ENCODE measurements at places on chromosomes 3 and 15. TPM values are rescaled to one million over a fixed set of nuclear protein-coding genes. Genes with fewer than 3 reads are reported as not detected.

SERINC4 gene
- not detected for total RNA-seq

SLC6A11 gene
- total RNA-seq = 0.13 TPM

GOLGA6L2 gene
- not detected for total RNA-seq

VEPH1 gene
- total RNA-seq = 51.9 TPM

A4GNT gene
- total RNA-seq = not detected

GOLGA8J gene
- total RNA-seq = 0.16 TPM

AADAC gene
- total RNA-seq = not detected

TRPC1 gene
- total RNA-seq = 10.4 TPM

GOLGA6D gene
- not detected for total RNA-seq

ARL6 gene
- 6.9 TPM for total RNA-seq

ANKRD28 gene
- total RNA-seq = 279 TPM

ENTPD3 gene
- total RNA-seq = not detected

CLSTN2 gene
- total RNA-seq = not detected

SLC25A36 gene
- total RNA-seq = 92.5 TPM

SKIC8 gene
- 343 TPM for total RNA-seq

CD96 gene
- 60.5 TPM for total RNA-seq

CATSPER2 gene
- 0.53 TPM for total RNA-seq

TTLL3 gene
- 4.2 TPM for total RNA-seq

SLC25A26 gene
- total RNA-seq = 32.7 TPM

SYNPR gene
- not detected for total RNA-seq

DIPK2A gene
- 15.2 TPM for total RNA-seq

THRB gene
- total RNA-seq = 0.16 TPM

PPARG gene
- total RNA-seq = 3.3 TPM

B3GALNT1 gene
- total RNA-seq = 0.67 TPM

LSM3 gene
- total RNA-seq = 17.8 TPM

TMEM207 gene
- 0.21 TPM for total RNA-seq

SLC12A1 gene
- 0.16 TPM for total RNA-seq

AHSG gene
- total RNA-seq = not detected

RPS27L gene
- total RNA-seq = 362 TPM

LRRN1 gene
- total RNA-seq = 0.03 TPM

HDC gene
- not detected for total RNA-seq

GP5 gene
- total RNA-seq = not detected

Measured in SK-MEL-5 (cell line).